Fibroblast of upper back skin (primary cell): ENCODE measurements at places on chromosomes 2 and 18.
A peak's percentile ranks its signal among the peaks of the same experiment; 100 is the strongest.

DNA sequence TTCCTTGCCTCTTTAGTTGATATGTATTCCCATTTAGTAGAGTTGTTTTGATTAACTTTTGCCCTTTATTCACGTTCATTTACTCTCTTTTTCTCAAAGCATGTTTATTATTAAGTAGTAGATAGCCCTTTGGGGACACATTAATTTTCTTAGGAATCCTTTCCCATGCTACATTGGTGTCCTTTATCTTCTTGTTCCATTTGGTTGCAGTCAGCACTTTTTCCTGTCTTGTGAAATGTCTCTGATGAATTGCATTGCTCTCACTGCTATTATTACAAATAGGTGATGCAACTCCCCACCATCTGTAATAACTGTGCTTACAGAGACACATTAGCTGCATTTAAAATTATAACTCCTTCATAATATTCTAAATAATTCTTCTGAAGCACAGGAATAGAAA is 428.5 kb upstream of the CNTNAP5 start:
- peak; percentile 2 for DNase-seq

GRCh38 chr2:180268006-180268405 is 260.9 kb upstream of the CWC22 start:
- no peak for DNase-seq

DNA sequence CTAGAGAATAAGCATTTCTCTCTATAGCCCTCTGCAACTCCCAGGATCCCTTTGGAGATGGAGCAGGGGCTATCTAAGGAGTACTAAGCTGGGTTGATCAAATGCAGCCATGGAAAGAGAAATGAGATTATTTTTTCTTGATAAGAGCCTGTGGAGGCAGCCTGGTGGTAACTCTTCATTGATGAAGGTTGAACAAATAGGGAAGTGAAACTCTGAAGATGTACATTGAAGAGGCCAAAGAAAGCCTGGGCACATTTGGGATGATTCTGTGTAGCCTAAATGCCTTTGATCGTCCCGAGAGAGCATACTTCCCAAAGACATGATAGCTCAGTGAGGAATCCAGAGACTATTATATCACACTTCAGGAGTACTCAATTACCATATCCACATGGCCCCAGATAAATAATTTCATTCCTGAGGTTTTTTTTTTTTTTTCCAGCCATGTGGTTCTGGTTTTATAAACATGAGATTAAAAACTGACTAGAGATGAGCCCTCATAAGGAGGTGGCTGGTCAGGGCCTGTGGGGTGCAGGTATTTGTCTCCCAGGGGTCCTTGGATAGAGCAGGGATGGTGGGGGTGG is 192.5 kb downstream of the TPGS2 start:
- peak; percentile 49 for DNase-seq

DNA sequence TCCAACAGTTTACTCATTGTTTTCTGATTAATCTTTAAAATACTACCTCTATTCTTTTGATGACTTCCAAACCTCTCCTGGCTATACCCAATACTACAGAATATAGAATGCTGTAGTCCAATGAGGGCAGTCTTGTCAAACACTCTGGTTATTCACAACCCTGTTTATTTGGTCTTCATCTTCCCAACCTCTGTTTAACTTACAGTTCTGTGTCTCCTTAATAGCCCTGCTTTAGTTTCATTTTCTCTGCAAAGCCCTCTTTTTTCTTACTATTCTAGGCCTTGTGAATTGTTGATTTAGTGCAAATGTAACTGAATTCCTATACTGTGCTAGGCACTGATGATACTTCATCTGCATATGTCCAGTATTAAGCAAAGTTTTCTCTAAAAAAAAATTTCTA is 40.0 kb downstream of the ACVR2A start:
- DNase-seq, result no peak

- DNase-seq, result peak; percentile 64
Observed at GRCh38 chr2:8535821-8536685, 145.8 kb upstream of the ID2 start.

DNA sequence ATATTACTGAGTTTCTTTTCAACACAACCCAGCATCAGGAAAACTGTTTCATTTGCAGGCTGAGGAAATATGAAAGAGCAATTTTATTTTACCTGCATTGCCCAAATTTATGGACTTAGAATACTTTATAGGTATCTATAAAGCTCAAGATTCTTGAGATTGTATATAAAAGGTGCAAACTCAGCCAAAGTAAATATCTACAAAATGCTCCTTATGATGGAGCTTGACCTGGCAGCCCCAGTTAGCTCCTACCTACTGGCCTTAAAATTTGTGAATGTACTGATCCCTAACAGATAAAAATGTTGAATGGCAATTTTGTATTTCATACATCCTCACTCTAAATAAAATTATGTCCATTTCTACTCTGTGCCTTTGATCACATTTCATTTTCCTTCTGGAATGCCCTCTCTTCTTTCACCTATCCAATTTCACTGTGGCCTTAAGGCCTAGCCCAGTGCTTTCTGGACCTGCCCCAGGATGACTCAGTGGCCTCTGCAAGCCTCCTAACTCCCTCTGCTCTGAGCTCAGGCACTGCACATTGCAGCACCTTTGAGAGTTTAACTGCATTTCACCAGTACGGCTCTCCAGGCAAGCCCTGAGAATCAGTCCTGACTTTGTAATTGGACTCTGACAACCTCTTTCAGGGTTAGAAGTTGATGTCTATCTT is 125.9 kb downstream of the ANTXR1 start:
- peak; percentile 85 for DNase-seq
